ENCODE measurements at places on chromosomes 16 and 17.

- DNase-seq: no peak
Measured at GRCh38 chr17:76732734-76733617, 4.2 kb downstream of the SRSF2 start.

DNA sequence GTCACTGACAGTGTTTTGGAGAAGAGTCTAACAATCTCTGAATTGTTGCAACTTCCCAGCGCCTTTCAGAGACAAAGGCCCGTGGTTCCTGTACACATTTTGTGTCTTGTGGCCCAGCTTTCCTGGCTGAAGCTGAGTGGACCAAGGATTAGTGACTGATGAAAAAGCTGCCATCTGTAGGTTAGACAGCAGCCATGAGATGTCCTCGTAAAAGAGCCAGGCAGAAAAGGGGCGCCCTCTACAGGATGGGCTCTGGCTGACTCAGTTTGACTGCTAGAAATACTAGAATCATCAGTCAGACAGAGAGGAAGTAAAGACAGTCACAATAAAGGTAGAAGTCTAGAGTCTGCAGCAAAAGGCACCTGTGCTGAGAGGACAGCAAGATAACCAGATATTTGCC, 26.5 kb upstream of the NF1 start:
- DNase-seq: peak; percentile 47

DNA sequence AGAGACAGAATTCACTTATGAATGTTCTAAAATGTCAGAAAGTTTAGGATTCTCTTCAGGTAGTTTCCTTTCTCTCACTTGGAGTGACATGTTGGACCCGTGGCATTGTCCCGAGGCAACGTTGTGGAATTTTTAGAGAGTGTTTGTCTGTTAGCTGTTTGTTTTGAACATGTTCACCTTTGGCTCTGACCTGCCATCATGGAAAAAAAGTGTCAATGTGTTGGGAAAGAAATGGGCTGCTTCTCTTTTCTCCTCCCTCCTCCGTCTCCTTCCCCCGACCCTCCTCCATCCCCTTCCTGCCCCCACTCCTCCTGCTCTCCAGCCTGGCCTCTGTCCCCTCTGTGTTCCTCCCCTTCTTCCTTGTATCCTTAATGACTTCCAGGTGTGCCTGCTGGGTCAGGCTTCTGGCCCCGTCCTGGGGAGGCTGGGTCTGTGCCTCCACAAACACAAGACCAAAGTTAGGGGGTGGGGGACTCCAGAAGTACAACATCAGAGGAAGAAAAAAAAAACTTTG, 463.1 kb downstream of the MAF start:
- DNase-seq: no peak

- no peak for DNase-seq
Measured at GRCh38 chr17:50710650-50711049, 2.9 kb upstream of the ANKRD40 start.

GRCh38 chr16:56909527-56909979, 22.4 kb upstream of the HERPUD1 start:
- no peak for DNase-seq

DNA sequence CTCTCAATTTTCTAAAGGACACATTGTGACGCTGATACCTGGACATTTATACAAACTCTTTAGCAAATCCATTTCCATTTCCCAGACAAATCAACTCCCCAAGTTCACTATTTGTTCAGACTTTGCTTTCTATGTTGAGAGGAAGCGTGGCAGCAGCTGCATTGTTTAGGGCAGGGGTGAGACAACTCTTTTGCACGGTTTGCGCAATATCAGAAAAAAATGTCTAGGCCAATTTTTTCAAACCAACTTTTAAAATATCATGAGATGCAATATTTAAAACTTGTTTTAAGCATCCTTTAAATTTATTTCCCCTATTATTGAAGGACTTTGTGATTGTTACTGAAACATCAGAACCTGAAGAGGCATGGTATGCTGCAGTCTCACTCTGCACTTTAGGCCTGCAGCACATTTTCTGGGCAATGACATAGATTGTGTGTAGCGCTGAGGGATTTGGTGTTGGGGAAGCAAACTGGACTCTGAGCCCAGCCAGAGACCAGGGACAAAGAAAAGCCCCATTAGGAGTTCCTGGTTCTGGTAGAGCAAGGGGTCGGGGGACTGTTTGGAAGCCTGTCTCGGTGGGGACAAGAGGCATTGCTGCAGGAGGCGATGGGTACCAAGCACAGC, 6.4 kb upstream of the CCDC182 start:
- no peak for DNase-seq

DNA sequence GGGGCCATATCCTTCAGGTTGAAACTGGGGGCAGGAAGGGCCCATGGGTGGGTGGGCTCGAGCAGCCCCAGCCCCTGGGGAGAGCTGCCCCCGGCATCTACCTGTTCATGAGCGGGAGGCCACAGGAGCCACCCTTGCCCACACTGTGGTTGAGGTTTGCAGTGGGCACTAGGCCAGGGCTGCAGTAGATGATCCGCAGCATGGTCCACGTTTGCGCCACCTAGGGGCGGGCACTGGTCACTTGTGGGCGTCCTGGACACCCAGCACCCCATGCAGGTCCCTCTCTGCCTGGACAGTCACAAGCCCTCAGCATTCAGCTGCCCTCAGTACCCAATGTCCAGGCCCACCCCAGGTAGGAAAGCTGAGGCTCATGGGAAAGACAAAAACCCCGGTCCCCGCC, 1.8 kb upstream of the JMJD8 start:
- no peak for DNase-seq

- DNase-seq: no peak
Measured at GRCh38 chr17:45451131-45451530, 18.5 kb upstream of the ARHGAP27 start.

DNA sequence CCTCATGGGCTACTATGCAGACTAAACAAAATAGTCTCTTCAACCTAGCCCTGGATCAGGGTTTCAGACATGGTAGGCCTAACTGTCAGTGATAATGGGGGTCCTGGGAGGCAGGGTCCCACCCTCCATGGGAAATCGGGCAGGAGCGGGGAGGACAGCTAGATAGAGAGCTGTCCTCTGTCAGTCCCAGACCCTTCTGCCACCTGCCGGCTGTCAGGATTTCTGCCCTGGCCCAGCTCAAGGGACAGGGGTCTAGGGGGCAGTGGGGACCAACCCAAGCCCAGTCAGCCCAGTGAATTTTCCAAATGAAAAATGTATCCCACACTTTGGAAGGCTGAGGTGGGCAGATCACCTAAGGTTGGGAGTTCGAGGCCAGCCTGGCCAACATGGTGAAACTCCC, 5.3 kb downstream of the CA7 start:
- no peak for DNase-seq

DNA sequence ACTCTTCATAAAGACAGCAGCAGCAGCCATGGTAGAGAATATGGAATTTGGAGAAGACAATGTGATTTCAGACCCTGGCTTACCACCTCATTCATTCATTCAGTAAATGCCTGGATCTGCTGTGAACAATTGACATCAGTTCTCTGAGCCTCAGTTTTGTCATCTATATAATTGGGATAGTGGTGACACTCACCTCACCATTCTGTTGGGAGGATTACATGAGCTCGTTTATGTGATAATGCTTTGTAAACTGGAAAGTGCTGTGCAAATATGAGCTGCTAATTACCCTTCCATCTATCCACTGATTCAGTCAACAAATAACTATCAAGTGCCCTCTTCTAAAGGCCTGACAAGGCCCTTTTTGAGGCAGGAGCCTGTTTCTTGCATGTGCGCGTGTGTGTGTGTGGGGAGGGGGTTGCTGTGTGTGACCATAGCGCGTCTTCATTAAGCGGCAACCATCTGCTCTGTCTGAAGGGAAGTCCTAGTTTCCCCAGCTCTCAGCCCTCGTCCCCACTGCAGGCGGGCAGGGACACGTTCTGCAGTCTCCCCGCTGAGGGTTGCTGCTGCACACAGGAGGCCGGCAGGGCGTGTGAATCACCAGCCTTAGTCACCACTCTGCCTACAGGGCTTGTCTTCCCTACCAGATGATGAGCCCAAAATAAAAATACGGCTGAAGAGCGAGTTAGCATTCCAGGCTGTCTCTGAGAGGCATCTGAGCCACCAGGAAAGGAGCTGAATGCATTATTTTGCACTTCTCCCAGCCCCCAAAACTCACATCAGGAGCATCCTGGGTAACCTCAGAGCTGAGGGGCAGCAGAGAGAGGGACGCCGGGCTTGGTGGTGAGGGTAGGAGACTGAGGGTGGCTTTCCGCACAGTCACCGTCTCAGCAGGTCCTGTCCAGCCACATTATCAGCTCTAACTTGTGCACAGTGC, 19.9 kb downstream of the ARL4D start:
- DNase-seq: no peak

DNA sequence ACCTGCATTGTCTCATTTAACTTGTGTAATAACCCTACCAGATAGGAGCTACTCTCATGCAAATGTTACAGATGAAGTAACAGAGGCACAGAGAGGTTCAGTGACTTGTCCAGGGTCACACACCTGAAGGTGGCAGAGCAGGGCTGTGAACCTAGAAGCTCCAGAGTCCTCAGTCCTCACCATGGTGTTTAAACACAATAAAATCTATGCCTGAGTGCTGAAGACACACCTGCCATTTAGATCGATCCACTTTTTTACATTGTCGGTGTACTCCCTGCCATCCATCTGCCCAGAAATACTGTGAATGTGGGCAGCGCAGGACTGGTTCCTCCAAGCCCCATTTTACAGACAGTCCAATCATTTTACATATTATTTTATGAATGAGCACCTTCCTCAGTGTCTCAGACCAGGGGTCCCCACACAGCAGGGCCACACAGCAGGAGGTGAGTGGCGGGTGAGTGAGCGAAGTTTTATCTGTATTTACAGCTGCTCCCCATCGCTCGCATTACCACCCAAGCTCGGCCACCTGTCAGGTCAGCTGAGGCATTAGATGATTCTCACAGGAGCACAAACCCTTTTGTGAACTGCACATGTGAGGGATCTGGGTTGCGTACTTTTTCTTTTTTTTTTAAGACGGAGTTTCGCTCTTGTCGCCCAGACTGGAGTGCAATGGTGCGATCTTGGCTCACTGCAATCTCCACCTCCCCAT, 5.6 kb downstream of the IL4R start:
- no peak for DNase-seq

DNA sequence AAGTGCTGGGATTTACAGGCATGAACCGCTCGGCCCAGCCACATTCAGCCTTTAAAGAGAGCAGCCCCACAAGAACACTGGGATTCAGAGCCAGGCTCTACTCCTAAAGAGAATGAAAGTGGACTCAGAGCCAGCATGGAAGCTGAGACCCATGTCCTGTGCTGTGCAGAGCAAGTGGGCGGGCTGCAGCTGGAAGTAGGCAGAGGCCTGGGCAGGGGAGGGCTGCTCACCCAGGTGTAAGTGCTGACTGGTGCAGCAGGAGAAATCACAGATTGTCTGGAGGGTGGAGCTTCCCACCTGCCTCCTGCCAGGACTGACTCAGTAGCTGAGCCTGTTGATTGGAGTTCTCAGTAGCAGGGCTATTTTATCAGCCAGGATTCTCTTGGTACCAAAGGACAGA, 178.7 kb downstream of the KATNIP start:
- no peak for DNase-seq

- no peak for DNase-seq
Measured at GRCh38 chr16:25845901-25846300, 154.1 kb downstream of the HS3ST4 start.

DNA sequence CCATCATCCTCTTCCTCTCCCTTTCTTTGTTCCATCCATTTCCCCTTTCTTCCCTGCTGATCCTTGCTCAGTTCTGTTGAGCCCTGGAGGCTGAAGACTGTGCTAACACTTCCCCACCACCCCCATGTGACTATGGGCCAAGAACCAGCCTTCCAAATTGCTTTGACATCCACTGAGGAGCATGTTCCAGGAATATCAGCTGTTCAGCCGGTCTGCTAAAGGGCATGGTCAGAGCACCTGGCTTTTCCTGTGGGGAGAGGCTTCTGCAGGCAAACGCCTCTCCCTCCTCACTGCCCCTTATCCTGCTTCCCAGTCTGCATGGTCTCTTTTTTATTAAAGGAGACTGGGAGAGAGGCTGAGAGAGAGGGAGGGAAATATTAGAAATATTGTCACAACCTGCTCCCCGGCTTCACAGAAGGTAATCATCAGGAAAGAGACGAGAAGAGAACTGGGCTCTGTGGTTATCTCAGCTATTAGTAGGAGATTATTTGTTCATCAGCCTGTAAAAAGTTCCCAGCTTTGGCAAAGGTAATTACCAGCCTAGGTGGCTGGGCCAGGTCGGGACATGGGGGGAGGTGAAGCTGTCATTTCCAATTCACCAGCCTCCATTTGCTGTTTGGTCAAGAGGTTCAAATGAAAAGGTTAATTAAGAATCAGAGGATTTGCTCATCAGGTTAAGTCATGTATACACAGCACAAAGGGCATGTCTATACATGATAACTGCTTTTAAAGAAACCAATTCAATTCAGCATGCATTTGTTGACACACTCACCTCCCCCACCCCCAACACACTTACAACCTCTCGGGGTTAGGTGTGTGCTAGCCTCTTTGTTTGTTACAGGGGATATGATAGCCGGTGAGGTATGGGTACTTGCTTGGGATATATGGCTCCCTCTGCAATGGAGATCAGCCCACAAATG, 83.7 kb upstream of the CRHR1 start:
- DNase-seq: no peak

DNA sequence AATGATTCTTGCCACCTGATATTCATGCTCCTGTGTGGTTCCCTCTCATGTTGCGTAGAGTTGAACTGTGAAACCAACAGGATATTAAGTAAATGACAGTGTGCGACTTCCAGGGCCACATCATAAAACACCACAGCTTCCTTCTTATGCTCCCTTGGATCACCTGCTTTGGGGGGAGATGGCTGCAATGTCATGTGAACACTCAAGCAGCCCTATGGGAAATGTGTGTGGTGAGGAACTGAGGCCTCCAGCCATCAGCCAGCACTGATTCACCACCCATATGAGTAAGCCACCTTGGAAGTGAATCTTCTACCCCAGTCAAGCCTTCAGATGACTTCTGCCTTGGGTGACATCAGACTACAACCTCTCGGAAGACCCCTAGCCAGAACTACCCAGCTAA, 427.5 kb downstream of the UTP18 start:
- DNase-seq: no peak

DNA sequence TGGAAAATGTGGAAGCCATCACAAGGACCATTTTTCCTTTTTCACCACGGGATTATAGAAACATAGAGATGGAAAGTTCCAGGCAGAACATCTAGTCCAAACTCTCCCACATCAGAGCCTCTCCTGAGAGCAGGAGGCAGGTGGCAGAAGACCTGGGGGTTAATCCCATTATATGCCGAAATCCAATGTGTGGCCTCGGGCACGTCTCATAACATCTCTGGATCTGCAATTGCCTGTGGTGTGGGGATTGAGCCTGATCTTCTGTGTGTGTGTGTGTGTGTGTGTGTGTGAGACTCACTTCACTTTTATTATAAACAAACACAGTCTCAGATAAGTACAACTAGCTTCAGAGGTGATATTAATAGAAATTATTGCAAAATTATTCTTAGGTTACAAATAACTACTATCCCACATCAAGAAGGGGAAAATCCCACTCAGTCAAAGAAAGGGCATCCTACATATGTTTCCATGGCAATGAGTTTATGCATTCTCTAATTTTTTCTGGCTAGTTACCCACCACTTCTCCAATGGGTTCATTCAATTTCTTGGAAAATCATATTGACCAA, 199.1 kb downstream of the FOXL1 start:
- no peak for DNase-seq

DNA sequence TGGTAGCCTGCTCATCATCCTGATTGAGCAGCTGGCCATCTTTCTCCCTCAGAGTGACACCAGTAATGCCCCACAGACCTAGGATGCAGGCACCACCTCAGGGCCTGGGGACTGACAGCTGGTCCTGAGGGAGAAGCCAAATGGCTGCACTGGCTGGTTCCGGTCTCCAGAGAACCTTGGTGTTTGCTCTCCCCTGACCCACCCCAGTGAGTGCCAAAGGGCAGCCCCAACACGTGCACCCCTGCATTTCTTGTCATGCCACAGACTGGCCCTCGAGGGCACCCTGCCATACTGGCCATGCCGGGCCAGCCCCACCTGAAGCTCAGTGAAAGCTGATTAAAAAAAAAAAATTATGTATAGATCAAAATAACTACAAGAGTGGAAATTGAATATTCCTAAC, 100.5 kb downstream of the WNT3 start:
- no peak for DNase-seq
